NCI-H460 (cell line): ENCODE measurements at places on chromosomes 5 and 9. TPM values are rescaled to one million over a fixed set of nuclear protein-coding genes. Genes with fewer than 3 reads are reported as not detected.
A peak's percentile ranks its signal among the peaks of the same experiment; 100 is the strongest.

IL33 gene
- not detected in 2 replicates for total RNA-seq

PCDHGA5 gene
- total RNA-seq: 0.58 and 0.62 TPM in 2 replicates

C1QTNF3 gene
- 0.49 and 0.69 TPM in 2 replicates for total RNA-seq

AGPAT2 gene
- 24.5 and 27.8 TPM in 2 replicates for total RNA-seq

ACTBL2 gene
- total RNA-seq: not detected in 2 replicates

CCL27 gene
- total RNA-seq: 0.47 TPM in 1 of 2 replicates, not detected in the other

FAXDC2 gene
- total RNA-seq: not detected in 2 replicates

QSOX2 gene
- 24.1 and 26.3 TPM in 2 replicates for total RNA-seq

- DNase-seq: peak; percentile 62
Observed at GRCh38 chr5:13478831-13479465, 465.5 kb downstream of the DNAH5 start.

DNA sequence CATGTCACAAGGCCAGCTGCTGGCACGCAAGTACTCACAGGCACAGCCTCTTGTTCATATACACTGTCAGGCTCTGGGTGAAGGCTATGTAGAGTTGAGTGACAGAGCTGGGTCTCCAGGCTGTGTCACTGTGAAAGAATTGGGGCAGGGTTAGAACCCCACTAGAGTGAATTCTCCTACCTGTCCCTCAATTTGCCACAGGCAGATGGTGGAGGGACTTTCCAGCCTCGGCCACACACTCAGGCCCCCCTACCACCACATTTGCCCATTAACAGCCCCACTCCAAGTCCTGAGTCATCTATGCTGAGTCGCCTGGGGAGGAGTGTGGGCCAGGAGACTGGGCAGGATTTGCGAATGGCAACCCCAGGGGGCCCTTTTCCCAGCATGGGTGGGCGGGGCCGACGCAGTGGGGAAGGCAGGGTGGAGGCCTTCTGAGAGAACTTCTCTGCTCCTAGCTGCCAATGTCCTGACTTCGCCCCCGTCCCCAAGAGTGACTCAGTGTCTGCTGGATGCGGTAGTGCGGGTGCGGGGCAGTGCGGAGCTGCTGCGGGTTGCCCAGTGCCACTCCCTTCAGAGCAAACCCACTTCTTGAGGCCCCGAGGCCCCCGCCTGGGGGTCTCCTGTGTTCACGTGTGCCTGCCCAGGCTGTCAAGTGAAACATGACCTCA lies 50.3 kb upstream of the PSD2 start:
- DNase-seq: peak; percentile 29

DNA sequence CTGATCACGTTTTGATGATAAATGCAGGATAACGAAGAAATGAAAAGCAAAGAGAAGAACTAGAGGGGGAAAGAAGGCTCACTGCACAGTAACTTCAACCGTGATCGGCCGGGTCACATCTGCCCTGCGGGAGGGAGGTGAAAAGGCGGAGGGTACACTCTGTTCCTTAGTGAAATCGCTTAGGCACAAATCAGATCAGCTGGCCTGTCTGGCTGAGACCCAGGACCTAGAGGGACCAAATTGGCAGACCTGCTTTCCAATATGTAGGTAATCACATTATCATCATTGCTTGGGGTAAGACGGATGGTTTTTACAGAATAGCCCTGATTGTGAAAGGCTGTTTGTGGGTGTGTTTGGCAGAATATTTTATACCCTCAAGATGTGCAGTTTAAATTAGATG lies 82.2 kb downstream of the SLC28A3 start:
- no peak for DNase-seq

DNA sequence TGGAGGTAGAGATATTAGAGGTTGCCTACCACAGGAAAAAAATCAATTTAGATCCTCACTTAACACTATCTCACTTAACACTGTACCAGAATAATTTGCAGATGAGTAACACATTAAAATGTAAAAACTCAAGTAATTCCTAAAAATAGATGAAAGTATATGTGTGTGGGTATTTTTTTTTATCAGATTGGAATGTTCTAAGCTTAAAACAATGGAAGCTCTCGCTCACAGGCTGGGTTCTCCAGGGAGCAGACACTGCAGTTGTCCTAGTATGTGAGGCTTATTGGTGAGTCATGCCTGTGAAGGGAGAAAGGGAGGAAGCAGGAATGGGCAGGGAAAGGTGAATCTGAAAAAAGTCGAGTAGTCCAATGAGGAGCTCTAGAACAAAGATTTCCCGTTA lies 181.3 kb upstream of the ZNF608 start:
- no peak for DNase-seq

- no peak for DNase-seq
Observed at GRCh38 chr5:6948562-6948961, 235.3 kb downstream of the TENT4A start.

DNA sequence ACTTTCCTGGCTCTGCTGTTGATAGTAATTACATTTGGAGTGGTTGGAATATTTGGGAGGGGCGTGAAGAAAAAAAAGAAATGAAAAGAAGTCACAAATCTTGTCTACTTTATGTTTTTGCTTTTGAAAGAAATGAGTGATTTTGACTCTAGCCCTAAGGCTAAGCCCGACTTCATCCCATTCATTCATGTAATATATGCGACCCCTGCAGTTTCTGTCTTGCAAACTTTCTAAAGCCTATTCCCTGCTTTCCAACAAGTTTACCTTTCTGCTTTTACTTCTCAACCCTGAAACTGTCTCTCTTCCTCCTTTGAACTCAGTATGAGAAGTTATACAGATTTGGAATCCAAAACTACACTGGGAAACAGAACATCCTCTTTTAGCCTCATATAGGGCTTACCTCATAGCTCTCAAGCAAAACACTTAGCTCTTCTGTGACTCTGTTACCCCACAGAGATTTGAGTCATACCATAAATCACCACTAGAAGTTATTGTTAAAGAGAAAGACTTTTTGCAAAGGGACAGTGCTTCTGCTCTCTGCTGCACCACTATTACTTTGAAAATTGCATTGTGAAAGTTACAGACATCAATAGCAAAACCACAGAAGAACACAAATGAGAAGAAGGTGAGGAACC lies 1.6 kb downstream of the CFAP95 start:
- DNase-seq: no peak

DNA sequence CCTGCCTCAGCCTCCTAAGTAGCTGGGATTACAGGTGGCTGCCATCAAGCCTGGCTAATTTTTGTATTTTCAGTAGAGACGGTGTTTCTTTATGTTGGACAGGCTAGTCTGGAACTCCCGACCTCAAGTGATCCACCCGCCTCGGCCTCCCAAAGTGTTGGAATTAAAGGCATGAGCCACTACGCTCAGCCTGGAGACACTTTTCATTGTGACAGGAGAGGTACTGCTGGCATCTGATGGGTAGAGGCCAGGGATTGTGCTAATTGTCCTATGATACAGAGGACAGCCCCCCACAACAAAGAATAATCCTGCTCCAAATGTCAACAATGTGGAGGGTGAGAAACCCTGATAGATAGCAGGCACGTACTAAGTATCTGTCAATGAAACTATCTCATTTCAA lies 91.3 kb upstream of the SLC25A48 start:
- no peak for DNase-seq

GRCh38 chr9:137460363-137461315 lies 1.5 kb upstream of the NSMF start:
- no peak for DNase-seq

GRCh38 chr5:81787474-81788242 lies 36.8 kb upstream of the SSBP2 start:
- DNase-seq: no peak

GRCh38 chr9:32128546-32128945 lies 255.9 kb upstream of the ACO1 start:
- no peak for DNase-seq

DNA sequence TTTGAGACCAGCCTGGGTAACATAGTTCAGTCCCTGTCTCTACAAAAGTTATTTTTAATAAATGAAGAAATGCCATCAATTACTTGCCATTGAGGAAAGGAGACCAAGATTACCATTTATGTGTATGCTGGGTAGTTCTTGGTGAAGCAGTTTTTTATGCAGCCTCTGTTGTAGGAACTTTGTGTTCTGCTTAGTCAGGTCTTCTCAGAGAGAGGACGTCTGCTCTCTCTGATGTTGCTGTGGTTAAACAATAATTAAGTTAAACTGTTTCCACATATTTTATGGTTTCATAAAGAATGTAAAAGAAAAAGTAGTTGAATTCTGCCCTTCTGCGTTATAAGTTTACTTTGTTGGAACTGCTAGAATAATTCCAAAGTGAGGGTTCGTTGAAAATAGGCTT lies 210.5 kb downstream of the KDM4C start:
- DNase-seq: no peak

DNA sequence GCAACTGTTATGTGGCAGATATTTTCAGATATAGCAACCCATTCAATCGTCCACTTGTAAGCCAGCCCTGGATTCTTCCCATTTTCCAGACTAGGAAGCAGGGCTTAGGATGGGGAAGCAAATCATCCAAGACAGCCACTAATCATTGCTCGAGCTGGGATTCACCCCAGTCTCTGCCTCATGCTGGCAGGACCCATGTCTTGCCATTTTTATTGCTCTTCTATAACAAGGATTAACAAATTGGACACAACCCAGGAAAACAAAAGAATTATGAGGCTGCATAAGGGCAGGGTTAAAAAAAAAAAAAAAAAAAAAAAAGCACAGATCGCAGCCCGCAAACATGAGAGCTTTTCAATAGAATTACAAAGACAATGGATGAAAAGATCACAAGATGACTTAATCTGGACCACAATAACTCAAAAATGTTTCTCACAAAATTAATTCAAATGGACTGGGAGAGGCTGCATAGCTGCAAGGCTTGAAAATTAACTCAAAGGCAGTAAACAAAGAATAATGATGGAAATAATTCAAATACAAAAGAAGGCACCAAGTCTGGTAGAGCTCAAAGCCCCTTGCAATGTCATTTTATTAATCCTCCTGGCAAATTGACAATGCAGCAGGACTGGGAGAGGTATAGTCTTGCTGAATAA lies 40.7 kb downstream of the ASTN2 start:
- DNase-seq: no peak

DNA sequence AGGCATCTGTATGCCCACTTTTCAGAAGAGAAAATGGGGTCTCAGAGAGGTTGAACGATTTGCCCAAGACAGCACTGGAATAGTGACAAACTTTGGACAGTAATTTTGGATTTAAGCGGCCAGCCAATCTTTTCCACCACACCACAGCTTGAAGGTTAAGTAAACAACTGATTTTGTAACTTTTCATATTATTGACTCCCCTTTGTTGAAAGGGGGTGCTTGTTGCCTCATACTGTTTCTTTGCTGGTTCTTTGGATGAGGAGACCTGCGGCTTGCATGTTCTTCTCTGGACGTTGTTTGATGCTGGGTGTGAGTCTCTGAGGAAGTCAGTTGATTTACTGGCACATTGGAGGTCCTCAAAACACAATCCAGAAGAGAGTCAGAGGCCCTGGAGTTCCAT lies 11.7 kb upstream of the GABBR2 start:
- no peak for DNase-seq

GRCh38 chr9:5375091-5375490 lies 35.4 kb upstream of the RLN1 start:
- DNase-seq: no peak

DNA sequence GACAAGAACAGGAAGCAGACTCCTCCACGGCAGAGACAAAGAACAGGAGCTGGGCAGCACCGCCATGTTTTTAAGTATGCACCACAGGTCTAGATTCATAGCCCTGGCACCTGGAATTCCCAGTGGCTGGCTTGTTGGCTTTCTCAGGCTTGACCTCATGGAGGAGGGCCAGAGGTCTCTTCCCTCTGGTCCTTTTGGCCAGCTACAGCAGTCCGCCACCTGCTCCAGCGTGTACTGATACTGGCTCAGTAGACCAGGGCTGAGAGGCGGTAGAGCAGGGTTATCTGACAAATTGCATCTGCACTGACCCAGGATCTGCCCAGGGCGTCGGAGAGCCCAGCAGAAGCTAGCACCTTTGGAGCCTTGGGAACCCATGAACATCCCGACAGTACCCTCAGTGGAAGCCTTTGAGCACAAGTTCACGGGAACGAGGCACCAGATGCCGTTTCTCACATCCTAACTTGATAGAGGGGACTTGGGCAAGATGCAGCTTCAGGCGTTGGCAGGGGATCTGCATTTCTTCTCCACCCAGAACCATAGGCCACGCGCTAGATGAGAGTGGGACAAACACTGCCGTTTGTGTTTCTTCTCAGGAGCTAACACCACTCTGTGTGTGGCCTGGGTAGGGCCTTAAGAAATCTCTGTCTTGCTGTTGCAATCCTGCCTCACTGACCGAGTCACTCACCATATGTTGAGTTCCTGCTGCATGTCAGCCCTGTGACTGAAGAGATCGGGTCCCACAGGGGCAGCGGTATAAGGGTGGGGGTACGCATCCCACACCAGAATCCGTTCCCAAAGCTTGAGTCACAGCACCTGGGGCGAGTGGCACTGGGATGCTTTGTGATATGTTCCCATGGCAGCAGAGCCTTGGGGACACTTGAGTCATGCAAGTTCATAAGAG lies 90.3 kb upstream of the OTULINL start:
- no peak for DNase-seq

- DNase-seq: peak; percentile 95
Observed at GRCh38 chr5:58188262-58188651, 271.6 kb downstream of the PLK2 start.

GRCh38 chr5:173582216-173583111 lies 34.0 kb downstream of the BOD1 start:
- DNase-seq: no peak

GRCh38 chr5:14870337-14871213 lies 1.0 kb downstream of the ANKH start:
- no peak for DNase-seq

DNA sequence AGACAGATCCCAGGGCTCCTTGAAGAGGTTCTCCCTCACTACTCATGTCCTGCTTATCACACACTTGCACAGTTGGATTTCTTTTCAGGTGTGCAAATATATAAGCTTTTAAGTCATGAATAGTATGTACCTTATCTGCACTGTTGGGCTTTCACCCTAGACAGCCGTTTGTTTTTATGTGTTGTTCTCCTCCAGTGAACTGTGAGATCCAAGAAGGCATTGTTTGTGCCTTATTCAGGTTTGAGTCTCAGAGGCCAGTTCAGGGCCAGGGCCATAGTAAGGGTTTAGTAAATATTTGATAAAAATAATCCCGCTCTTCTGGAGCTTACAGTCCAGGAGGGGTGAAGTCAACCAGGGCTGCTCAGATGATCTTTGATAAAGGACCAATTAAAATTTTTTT lies 480.0 kb downstream of the TMEM38B start:
- no peak for DNase-seq

- DNase-seq: no peak
Observed at GRCh38 chr9:86176468-86176867, 77.1 kb upstream of the GOLM1 start.

DNA sequence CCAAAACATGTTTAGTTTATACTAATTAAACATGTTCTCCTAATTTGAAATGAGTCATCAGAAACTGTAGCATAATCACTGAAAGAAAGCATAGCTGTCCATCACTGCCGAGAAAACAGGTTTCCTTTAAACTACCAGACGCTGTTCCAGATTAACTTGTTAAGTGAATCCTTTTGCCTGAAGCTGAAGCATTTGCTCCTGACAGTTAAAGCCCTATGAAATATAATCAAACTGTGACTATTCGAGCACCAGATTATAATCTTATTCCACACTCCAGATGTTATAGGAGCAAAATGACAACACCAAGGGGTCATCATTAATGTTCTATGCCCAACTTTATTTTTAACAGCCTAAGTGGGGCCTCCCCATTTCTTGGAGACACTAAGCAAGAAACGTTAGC lies 86.0 kb upstream of the CTSL start:
- DNase-seq: no peak
